Spleen (tissue), 13 donors: ENCODE measurements at places on chromosomes 16 and 17. TPM values are rescaled to one million over a fixed set of nuclear protein-coding genes. Genes with fewer than 3 reads are reported as not detected.

GRCh38 chr17:4849011-4849536 is 15.9 kb downstream of the MINK1 start:
- no peak for DNase-seq
- no peaks in the 10 kb centered on the region for H3K36me3 ChIP-seq
- H3K27ac ChIP-seq: no peak overlapping the region
- H3K27me3 ChIP-seq: no peaks in the 10 kb centered on the region

GRCh38 chr17:27318633-27319032 is 24.7 kb downstream of the WSB1 start:
- no peak overlapping the region for H3K27ac ChIP-seq
- H3K4me3 ChIP-seq: no peak overlapping the region
- H3K36me3 ChIP-seq: peaks cover 46% of the 10 kb centered on the region

- no peaks in the 10 kb centered on the region for H3K27me3 ChIP-seq
- peak overlapping the region; percentile 6 for H3K4me3 ChIP-seq
- DNase-seq: no peak
- peaks cover 17% of the 10 kb centered on the region for H3K36me3 ChIP-seq
Measured at GRCh38 chr16:1469693-1470201, 5.1 kb downstream of the CLCN7 start.

GRCh38 chr17:28008513-28008912 is 34.0 kb upstream of the NLK start:
- no peaks in the 10 kb centered on the region for H3K27me3 ChIP-seq
- no peaks in the 10 kb centered on the region for H3K36me3 ChIP-seq
- no peak overlapping the region for H3K27ac ChIP-seq
- no peaks in the 10 kb centered on the region for H3K4me1 ChIP-seq
- no peak for DNase-seq
- H3K4me3 ChIP-seq: no peak overlapping the region

GRCh38 chr16:11507991-11508390 is 78.7 kb downstream of the LITAF start:
- peaks cover 6% of the 10 kb centered on the region for H3K36me3 ChIP-seq
- no peak overlapping the region for H3K27ac ChIP-seq
- no peak for DNase-seq
- H3K27me3 ChIP-seq: no peaks in the 10 kb centered on the region

DNA sequence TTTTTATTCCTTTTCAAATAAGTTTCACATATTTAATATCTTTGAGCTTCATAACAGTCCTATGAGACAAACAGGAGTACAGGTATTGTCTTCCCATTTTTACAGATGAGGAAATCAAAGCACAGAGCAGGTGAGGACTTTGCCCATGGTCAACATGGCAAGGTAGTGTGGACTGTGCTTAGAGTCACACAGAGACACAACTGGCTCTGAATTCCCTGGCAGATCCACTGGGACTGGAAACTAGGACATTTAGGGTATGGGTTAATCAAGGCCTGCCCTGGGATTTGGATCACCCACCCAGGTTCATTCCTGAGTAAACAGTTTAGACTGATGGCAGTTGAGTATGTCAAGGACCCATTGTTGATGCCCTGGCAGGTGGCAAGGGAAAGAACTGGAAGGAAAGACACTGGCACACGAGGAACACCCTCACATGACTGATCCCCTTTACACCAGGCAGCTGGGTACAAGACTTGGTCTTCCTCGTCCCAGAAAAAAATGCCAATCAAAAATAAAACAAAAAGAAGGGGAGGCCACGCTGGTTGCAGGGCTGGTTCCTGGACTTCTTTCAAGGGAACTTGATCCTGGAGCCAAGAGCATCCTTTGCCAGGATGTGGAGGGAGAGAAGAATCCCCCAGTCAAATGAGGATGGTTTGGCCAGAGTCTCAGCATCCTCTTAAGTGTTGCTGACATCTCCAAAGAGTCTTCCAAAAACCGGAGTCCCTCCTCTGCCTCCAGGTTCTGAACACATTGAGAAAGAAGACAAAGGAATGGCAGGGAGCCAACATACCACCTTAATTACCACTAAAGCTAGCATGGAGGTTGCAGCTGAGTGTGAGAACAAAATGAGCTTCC is 34.9 kb downstream of the CHD9 start:
- DNase-seq: no peak
- H3K27ac ChIP-seq: peak overlapping the region; percentile 80
- H3K27me3 ChIP-seq: no peaks in the 10 kb centered on the region
- H3K4me3 ChIP-seq: no peak overlapping the region
- H3K36me3 ChIP-seq: no peaks in the 10 kb centered on the region

- H3K4me3 ChIP-seq: peak within 1 kb of the TSS; percentile 61
- peak; percentile 97 for DNase-seq
- H3K27me3 ChIP-seq: peaks cover 46% of the 10 kb centered on the region
- peak within 1 kb of the TSS; percentile 94 for H3K27ac ChIP-seq
- no peaks in the 10 kb centered on the region for H3K36me3 ChIP-seq
- H3K4me1 ChIP-seq: no peaks in the 10 kb centered on the region
Measured at GRCh38 chr17:70168977-70169708, at the start of gene KCNJ2. TSS of gene KCNJ2 (plus strand) at chr17:70169532. CDS start at chr17:70175040, 5,508 bp downstream.

- H3K27ac ChIP-seq: no peak overlapping the region
- no peaks in the 10 kb centered on the region for H3K36me3 ChIP-seq
- peaks cover 96% of the 10 kb centered on the region for H3K4me1 ChIP-seq
- H3K4me3 ChIP-seq: no peak overlapping the region
Measured at GRCh38 chr16:27240948-27241531, 27.5 kb downstream of the NSMCE1 start.

DNA sequence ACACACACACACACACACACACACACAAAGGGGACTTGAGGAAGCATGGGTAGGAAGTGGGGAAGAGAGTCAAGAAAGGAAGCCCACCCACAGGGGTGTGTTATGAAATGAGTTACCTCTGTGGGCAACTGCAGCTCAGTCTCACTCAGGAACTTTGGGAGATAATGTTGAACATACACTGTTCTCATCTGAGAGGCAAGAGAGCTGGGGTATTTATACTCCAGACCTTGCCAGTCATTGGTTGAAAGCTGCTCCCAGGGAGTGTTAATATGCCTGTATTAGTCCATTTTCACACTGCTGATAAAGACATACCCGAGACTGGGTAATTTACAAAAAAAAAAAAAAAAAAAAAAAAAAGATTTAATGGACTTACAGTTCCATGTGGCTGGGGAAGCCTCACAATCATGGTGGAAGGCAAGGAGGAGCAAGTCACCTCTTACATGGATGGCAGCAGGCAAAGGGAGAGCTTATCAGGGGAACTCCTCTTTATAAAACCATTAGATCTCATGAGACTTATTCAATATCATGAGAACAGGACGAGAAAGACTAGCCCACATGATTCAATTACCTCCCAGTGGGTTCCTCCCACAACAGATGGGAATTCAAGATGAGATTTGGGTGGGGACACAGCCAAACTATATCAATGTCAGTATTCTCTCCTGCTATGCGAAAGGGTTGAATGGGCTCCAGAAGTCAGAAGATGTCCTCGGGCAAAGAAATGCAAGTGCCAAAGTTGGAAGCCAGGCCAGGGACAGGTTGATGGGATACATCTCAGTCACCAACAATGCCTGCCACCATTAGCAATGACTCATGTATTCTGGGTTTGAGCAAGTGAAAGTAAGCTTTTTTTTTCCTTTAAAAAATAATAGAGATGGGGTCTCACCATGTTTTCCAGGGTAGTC is 270.5 kb downstream of the MRTFB start:
- no peak for DNase-seq
- no peak overlapping the region for H3K27ac ChIP-seq
- no peaks in the 10 kb centered on the region for H3K27me3 ChIP-seq
- H3K4me3 ChIP-seq: no peak overlapping the region
- H3K36me3 ChIP-seq: no peaks in the 10 kb centered on the region

- no peaks in the 10 kb centered on the region for H3K36me3 ChIP-seq
- H3K27me3 ChIP-seq: no peaks in the 10 kb centered on the region
- no peak overlapping the region for H3K27ac ChIP-seq
- H3K4me3 ChIP-seq: no peak overlapping the region
- DNase-seq: peak; percentile 70
Measured at GRCh38 chr17:63474174-63474573, 2.7 kb upstream of the ACE start.

RAB26 gene
- 0.64 TPM for total RNA-seq

FNDC8 gene
- total RNA-seq: not detected

FOXC2 gene
- total RNA-seq: not detected
